ENCODE measurements at places on chromosomes 6 and 20.

DNA sequence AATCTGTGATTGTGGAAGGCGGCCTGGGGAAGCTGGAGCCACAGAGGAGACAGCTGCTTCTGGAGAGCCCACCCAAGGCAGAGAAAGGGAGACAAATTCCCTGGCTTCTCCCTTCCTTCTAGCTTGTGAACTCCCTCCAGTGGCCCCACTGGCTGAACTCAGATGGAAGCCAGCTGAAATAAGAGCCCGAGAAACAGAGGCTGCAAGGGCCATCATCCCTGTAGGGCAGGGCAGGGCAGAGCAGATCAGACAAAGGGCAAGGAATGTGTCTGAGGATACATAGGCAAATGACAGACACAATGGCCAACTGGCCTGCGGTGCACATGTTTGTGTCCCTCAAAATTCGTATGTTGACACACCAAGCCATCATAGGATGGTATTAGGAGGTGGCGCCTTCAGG is 25.3 kb downstream of the MDFI start:
- DNase-seq, result no peak

DNA sequence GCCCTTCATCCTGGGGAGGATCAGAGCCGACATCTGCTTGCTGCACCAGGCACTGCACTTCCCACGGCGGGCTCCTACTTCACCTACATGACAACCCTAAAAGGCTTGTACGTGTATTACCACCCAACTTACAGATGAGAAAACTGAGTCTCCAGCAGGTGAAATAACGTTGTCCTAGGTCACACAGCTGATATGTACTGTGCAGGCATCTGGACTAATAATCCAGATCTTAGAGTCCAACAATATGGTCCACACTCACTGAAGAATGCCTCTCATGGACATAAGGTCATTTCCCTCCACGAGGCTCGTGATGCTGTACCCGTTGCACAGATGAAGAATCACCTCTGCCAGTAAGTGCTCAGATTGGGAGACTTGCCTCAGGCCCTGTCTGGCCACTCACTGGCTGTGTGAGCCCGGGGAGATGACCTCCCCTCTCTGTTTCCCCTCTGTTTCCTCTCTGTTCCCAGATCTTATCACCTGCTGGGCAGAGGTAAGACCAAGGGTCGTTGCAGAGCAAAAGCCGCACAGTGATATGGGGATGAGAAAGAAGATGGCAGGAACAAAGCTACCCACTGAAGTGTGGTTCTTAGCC is 32.1 kb downstream of the TGM2 start:
- no peak for DNase-seq

DNA sequence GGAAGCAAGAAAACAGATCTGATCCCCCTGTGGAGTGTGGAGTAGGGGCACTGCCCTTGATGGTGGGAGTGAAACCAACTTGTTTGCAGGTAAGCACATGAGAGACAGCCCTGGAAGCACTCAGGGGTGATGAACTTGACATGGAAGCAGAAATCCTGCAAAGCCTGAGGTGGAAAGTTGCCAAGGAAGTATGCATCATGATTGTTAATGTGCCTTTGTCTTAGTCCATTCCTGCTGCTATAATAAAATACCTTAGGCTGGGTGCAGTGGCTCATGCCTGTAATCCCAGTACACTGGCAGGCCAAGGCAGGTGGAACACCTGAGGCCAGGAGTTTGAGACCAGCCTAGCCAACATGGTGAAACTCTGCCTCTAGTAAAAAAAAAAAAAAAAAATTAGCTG is 40.2 kb upstream of the IFNGR1 start:
- no peak for DNase-seq

- DNase-seq, result no peak
Measured at GRCh38 chr6:143647732-143648131, 30.0 kb upstream of the PHACTR2 start.

- peak; percentile 49 for DNase-seq
Measured at GRCh38 chr20:5001174-5002076, at the start of gene SLC23A2. TSS of gene SLC23A2 (minus strand) at chr20:5001510. CDS start at chr20:4932562, 68,948 bp downstream.

GRCh38 chr20:23018941-23019340 is 16.2 kb upstream of the SSTR4 start:
- no peak for DNase-seq

- DNase-seq, result no peak
Measured at GRCh38 chr6:43962458-43962857, 164.8 kb downstream of the MRPL14 start.

GRCh38 chr20:2708073-2708415 is 15.5 kb downstream of the EBF4 start:
- no peak for DNase-seq

- no peak for DNase-seq
Measured at GRCh38 chr20:3473944-3474343, 3.1 kb downstream of the ATRN start.

DNA sequence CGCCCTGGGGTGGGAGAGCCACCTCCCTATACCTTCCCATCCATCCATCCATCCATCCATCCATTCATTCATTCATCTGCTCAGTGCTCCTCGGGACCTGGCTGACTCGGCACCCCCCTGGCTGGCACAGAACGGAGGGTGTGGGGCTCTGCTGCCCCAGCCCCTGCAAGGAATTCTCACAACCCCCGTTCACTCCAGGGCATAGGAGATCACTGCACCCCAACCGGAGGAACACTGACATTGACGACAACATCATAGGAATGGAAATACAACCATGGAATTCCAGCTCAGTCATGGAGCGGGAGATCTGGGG is 28.1 kb upstream of the MRGBP start:
- no peak for DNase-seq

- DNase-seq, result no peak
Measured at GRCh38 chr20:59774921-59775686, 158.3 kb downstream of the SYCP2 start.

GRCh38 chr6:125508793-125509192 is 207.0 kb upstream of the HDDC2 start:
- DNase-seq, result no peak

DNA sequence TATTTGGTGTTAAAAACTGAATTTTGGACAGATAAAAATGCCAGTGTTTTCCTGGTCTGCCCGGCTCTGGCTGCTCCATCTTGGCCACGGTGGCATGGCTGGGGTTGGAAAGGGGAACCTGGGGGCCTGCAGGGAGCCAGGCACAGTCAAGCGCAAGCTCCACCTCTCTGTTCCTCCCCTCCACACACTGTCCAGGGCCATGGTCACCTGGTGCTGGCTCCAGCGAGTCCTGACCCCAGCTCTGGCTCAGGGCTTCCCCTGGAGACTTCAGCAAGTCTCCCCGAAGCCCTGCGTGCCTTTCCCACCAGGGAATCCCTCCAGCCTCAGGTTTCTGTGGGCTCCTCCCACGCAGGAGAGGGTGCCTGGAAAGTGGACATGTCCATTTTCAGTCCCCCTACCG is 298.5 kb downstream of the QKI start:
- no peak for DNase-seq

- DNase-seq, result no peak
Measured at GRCh38 chr6:27811451-27811772, 100.8 kb downstream of the OR2B2 start.

Data from effector CD4-positive, alpha-beta T cell (primary cell).